Astrocyte (in vitro differentiated cells and primary cell): ENCODE measurements at places on chromosomes 5 and 9.

- DNase-seq: no peak
Measured at GRCh38 chr9:116387934-116388698, 234.5 kb downstream of the PAPPA start.

GRCh38 chr5:33958176-33958575 lies 22.0 kb downstream of the RXFP3 start:
- DNase-seq: no peak

DNA sequence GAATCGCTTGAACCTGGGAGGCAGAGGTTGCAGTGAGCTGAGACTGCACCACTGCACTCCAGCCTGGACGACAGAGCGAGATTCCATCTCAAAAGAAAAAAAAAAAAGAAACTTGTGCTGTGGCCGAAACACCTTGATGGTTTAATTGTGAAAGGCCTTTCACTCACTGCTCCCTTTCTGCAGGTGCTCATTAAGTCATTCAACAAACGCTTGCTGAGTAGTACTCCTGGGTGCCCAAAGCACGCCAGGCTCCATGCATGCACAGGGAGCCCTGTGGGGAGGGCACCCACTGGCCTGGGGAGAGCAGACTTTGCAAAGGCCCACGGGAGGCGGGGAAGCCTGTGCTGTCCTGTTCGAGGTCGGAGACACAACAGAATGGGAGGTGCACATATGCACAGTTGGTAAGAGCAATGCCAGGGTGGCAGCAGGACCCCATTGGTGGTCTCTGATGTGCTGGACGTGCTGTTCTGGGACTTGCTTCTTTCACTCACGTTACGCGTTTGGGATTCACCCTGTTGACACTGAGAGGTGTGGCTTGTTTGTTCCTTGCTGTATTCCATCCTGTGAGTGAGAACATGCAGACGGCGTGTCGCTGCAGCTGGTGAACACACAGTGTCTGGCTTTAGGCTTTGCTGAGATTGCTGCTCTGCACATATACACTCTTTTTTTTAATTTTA lies 3.0 kb upstream of the ENTPD2 start:
- DNase-seq: no peak

DNA sequence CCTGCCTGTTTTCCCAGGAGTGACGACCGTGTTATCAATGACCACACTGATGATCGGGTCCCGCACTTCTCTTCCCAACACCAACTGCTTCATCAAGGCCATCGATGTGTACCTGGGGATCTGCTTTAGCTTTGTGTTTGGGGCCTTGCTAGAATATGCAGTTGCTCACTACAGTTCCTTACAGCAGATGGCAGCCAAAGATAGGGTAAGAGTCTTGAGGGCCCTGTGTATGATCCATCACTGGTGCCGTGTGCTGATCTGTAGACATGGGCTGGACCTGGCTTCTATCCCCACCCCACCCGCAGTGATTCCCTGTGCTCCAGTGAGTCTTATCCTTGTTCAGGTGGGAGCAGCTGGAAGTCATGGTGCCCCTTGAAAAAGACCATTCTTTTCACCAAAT lies 26.0 kb downstream of the GABRP start:
- DNase-seq: peak; percentile 48

DNA sequence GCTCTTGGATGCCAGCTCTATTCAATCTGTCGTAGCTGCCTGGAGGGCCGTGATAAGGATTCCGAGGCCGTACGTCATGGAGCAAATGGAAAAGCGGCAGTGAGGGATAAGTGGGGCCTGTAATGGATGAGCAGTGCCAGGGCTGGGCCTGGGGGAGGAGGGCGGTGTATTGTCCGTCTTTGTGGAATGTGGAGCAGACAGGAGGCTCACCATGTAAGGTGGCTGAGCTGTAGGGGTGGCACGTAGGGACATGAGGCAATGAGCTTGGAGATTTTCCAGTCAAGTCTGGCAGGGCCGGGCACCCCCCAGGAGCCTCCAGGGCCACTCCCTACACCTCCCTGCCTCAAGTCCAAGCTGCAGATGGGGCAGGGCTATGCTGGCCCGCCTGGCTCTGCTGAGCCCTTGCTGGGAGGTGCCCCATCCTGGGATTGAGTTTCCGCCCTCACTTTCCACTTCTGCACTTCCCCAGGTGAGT lies 29.2 kb downstream of the NCS1 start:
- DNase-seq: no peak

DNA sequence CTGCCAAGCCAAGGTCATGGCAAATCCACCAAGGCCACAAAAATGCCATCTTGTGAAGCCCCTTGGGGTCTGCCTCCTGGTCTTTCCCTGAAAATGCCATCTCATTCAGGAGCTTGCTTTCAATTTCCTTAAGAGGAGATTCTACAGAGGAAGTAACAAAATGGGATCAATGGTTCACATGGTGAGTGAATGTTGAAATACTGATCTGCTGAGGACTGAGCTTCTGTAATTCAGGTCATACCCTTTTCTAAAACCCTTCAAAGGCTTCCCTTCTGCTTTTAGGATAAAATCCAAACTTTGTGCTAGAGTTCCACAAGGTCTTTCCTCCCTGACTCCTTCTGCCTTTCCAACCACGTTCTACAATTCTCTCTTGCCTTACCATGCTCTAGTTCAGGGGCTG lies 24.7 kb upstream of the NR3C1 start:
- DNase-seq: no peak

DNA sequence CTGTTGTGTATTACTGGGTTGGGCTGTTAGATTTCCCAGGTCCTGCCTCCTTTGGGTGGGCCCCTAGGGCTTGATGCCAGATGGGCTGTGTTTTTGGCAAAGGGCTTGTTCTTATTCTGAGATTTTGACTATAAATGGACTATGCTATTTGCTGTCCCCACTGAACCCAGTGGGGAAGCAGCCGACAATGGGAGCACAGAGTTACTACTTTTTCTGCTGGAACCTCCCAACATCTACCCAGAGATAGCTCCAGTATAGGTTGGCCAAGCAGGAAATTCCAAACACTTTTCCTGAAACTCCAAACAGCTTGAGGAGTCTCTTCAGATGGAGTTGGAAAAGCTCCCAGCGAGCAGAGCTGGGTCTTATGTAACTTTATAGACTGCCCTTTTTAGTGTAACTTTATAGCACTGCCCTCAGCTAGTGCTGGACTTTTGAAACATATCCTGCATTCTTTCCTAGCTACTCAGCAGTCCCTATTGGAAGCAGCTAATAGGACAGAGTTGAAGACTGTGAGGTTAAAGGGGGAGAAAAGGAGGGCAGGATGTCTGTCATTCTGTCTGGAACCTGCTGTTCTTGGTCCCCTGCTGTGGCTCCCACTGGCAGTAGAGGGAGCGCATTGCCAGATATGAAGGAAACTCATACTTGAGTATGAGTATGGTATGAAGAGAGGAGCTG lies 21.0 kb downstream of the RUSC2 start:
- peak; percentile 97 for DNase-seq

GRCh38 chr5:107215611-107216010 lies 455.1 kb downstream of the EFNA5 start:
- no peak for DNase-seq

- DNase-seq: no peak
Measured at GRCh38 chr5:106690585-106690984, 980.2 kb downstream of the EFNA5 start.

DNA sequence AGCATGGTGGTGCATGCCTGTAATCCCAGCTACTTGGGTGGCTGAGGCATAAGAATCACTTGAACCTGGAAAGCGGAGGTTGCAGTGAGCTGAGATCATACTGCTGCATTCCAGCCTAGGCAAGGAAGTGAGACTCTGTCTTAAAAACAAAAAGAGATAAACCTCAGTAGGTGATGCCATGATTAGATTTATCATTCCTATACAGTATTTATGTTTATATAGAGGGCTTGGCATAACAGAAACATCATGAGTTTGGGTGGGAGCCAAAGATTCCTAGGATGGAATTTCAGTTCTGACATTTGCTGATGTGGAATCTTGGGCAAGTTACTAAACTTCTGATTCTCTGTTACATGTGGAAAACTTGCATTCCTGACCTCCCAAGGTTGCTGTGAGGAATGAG lies 22.3 kb downstream of the RFK start:
- peak; percentile 74 for DNase-seq

DNA sequence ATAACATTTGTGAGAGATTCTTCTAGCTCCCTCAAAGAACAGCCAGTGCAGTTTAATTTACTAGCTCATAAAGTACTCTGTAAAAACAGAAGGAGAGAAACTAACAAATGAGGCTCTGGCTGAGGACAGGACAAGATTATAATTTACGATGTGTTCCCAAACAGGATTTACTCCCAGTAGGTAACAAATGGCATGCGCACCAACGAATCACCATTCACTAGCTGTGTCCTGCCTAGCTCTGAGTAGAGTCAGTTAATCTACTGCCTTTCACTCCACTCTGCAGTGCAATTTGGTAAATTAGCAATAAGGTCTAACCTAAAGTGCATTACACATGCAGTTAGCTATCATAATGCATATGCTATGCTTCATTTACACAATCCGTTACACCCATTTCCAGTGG lies 497.4 kb upstream of the CCNG1 start:
- no peak for DNase-seq

- no peak for DNase-seq
Measured at GRCh38 chr9:133742251-133742650, 4.1 kb upstream of the SARDH start.

- DNase-seq: peak; percentile 73
Measured at GRCh38 chr5:158802941-158803341, 296.8 kb downstream of the EBF1 start.

DNA sequence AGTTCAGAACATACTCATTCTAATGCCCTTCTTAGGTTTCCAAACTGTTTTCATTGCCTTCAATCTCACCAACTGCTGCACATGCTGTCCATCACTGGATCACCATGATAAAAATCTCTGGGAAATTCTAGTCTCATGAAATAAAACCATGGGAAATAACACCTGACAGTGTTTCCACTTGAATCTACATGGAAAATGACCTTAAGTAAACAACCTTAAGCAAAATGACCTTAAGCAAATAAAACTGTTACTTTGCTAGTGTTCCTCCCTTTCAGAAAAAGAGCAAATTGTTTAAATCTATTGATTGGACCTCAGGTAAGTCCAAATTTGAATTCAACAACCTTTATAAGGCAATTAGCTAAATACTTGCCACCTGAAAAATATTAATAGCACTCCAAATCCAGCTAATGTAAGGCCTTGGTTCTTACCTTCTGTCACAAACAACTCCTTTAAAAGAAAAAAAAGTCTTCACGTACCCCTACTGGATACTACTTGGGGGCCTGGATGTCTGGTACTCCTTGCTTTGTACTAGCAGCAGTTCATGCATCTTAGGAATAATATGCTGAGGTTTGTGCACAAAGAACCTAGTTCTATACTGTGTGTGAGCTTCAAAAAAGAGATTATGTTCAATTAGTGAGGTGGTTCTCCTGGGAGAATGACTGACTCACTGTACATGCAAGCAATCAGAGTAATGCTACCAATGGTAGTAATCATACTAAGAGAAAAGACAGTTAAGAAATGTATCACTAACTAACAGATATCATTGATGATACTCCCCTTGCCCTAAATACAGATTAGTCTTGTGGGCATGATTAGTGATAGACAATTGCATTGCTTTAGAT lies 630.4 kb downstream of the PSAT1 start:
- no peak for DNase-seq

DNA sequence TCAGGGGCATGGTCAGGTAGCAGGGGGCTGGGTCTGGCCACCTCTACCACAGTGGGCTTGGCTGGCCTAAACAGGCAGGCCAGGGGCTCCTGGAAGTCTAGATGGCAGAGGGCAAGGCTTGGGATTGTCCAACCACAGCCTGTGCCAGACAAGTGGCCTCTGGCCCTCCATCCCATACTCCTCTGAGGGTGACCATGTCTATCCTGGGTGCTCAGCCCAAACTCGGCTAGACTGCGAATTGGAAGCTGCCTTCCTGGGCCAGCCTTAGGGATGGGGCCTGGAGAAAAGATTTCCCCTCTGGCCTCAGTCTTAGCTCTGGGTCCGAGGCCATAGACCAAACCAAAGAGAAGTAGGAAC lies 110.5 kb downstream of the PHF2 start:
- DNase-seq: no peak

GRCh38 chr5:102682101-102682647 lies 72.9 kb upstream of the PAM start:
- DNase-seq: no peak

DNA sequence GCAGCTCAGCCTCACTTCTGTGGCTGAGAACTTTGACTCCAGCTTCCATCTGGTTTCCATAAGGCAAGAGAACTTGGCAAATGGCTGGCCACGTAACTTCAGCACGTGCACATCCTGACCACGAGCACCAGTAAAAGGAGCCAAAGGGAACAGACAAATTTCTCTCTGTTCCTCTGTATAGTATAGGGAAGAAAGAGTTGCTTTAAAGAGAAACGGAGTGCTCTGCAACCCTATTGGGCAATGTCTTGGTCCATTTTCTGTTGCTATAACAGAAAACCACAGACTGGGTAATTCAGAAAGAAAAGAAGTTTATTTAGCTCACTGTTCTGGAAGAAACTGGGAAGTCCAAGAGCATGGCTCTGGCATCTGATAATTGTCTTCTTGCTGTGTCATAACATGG lies 558.7 kb downstream of the ACTL7B start:
- peak; percentile 73 for DNase-seq

- peak; percentile 74 for DNase-seq
Measured at GRCh38 chr5:110159202-110159601, 469.5 kb downstream of the MAN2A1 start.

DNA sequence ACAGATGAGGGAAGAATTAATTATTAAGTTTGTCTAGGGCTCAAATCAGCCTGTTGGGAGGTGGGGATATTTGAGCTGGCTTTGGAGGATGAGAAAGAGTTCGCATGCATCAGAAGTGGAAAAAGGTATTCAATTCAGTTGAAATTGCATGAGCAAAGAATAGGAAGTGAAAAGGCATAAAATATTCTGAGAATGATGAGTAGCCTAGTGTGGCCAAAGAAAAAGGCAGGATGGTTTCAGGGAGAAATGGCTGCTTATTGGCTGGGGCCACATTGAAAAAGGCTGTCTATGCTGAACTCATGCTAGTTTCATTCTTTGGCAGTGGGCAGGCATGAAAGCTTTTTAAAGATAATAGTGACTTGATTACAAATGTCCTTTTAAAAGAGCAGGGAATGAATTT lies 235.4 kb upstream of the RIOK2 start:
- no peak for DNase-seq

- DNase-seq: peak; percentile 25
Measured at GRCh38 chr9:33458444-33458843, 11.1 kb upstream of the AQP3 start.

DNA sequence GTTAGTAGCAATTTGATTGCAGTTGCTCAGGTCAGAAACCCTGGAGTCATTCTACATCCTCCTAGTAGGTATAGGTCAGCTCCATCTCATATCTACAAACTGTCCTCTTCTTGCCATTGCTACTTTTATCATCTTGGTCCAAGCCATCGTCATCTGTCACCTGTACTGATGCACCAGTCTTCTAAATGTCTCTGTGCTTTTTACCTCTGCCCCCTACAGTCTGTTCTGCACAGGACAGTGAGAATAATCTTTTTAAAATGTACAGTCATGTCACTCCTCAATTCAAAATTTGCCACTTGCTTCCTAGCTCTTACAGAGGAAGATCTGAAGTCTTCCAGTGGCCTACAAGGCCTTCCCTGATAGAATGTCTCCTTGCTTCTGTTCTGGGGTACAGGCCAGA lies 6.8 kb downstream of the NNT start:
- no peak for DNase-seq

- DNase-seq: peak; percentile 36
Measured at GRCh38 chr9:108476574-108476973, 379.2 kb downstream of the ACTL7B start.
